ENCODE measurements at places on chromosomes 11 and 22.

DNA sequence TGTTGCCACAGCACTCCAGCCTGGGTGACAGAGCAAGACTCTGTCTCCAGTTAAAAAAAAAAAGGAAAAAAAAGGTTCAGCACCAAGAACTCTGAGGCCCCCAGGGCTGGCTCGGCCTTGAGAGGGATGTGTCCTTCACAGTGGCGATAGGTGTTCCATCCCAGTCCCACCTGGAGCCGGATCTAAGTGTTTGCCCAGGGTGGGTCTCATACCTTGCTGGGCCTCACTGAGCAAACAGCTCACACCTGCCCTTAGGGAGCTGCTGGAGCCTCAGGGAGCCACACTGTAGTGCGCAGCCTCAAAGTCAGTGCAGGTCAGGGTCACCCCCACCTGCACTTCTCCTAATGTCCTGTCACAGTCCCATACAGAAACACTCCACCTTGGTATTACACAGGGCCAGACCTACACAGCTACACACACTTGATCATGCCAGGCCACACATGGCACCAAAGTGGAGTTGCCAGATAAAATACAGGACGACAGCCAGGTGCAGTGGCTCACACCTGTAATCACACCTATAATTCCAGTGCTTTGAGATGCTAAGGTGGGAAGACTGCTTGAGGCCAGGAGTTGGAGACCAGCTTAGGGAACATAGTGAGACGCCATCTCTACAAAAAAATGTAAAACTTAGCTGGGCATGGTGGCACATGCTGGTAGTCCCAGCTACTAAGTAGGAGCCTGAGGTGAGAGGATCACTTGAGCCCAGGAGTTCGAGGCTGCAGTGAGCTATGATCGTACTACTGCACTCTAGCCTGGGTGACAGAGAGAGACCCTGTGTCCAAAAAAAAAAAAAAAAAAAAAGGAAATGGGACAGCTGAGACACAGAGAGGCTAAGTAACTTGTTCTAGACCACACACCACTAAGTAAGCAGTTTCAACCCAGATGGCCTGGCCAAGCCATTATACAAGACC, 7.3 kb downstream of the STARD10 start:
- DNase-seq = no peak

DNA sequence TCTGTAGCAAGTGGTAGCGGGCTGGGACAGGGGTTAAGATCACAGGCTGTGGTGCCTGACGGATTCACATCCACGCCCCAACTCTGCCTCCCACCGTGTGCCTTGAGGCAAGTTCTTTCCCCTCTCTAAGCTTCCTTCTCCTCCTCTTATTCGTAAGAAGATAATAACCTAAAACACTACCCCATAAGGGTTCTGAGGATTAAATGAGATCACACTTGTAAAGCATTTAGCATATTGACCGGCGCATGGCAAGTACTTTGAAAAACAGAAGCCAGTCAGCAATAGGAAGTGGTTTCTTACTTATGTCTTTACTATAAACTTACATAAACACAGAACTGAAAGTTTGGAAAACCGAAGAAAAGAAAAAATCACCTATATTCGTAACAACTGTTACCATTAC, 15.5 kb upstream of the LMO2 start:
- DNase-seq = no peak

DNA sequence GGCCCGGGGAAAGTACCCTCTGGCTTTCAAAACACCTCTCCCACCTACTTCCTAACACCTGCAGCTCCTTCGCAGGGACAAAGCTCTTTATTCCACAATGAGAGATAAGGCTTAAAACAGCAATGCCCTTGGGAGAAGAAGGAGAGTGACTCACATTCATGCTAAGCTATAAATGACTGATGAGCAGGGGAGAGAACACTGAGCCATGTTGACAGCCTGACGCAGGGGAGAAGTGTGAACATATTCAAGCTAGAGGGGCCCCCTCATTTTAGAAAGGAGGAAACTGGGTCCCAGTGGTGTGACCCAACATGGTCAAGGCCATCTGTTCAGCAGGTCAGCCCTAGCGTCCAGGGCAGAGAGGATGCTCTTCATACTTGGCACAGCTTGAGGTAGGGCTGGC, 171.8 kb downstream of the DSCAML1 start:
- DNase-seq = no peak

DNA sequence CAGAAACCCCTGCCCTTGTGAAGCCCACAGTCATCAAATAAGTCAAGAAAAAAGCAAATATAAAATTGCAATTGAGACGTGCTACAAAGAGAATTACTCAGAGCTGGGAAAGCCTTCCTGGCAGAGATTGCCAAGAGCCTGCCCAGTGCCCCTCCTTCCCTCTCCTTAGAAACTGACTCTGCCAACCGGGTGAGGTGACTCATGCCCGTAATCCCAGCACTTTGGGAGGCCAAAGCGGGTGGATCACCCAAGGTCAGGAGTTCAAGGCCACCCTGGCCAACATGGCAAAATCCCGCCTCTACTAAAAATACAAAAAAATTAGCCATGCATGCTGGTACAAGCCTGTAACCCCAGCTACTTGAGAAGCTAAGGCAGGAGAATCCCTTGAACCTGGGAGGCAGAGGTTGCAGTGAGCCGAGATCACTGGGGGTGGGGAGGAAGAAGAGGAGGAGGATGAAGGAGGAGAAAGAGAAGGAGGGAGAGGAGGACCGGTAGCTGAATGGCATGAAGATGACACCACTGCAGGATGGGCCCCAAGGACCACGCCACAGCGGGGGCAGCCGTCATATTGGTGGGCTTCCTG, 76.1 kb upstream of the RTL6 start:
- DNase-seq = no peak

DNA sequence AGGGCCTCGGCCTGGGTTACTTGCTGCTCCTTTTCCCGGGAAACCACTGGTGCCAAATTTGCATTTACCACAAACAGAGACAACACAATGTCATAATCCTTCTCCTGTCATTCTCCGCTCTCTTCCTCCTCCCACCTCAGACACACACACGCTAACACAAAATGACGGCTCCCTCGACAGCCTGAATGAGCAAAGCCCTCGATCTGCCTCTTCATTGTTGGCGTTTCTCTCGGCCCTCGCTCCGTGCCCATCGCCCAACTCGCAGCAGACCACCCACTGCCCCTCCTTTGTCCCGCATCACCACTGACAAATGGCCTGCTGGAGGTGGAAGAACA, 12.5 kb upstream of the TCF20 start:
- DNase-seq = no peak

GRCh38 chr22:49137206-49137840, 690.4 kb downstream of the BRD1 start:
- no peak for DNase-seq

- no peak for DNase-seq
Observed at GRCh38 chr22:20595461-20595860, 88.1 kb downstream of the MED15 start.

DNA sequence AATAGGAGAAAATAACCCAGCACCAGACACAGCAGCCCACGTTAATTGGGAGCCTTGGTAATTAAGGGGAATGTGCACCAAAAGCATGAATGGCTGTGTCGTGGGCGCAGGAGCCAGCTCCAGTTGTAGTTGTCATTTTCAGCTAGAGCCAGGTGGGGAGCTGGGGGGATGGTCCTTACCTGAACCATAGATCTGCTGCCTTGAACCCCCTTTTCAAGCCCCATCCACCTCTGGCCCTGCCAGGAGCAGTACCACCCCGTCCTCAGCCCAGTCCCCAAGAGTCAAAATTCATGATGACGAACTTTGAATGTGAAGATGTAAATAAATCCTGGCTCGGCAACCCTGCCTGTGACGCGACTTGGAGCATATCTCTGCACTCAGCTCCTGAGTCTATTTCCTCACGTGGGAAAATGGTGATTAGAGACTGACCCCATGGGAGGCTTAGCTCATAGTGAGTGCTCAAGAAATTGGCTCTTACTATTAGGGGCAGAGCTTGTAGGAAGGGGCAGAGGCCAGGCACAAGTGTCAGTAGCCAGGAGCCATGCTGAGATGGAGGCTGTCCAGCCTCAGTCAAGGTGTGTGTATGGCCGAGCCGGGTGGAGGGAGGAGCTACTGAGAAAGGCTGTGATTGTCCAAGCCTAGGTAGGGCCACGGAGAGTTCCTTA, 794 bp upstream of the FXYD6 start:
- no peak for DNase-seq

DNA sequence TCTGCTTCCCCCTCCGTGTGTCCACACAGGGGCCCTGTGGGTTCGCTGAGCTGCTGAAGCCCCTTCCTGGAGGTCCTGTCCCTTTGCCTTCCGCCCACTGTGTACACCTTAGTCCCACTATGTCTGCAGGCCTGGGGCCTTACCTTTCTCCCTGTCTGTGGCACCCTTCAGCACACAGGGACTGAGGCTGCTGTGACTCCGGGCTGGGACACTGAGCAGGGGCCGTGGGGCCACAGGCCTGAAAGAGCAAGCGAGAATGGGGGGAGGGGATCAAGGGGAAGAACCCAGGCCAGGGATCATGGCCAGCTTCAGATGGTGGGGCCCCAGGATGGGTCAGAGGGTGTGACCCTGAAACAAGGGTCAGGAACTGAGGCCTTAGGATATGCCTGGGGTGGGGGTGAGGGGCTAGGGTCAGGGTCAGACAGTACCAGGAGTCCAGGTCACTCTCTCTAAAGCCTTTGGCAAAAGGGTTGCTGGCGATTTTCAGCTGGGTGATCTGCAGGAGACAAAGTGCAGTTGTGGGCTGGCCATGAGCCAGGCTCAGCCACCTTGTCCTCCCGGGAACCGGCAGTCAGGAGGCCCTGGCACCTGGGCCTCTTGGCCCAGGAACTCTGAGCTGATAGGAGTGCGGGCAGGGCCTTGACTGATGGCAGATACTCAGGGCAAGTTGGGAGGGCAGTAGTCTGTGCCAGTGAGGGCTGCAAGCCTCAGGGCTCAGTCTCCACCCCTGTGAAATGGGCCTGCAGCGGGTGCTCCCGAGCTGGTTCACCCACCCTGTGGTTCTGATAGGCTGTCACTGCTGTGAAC, 2.6 kb upstream of the NUDT8 start:
- no peak for DNase-seq
